ENCODE measurements at places on chromosomes 13 and 19. TPM values are rescaled to one million over a fixed set of nuclear protein-coding genes. Genes with fewer than 3 reads are reported as not detected.

The ANKRD24 gene
- polyA plus RNA-seq: 1.6 TPM

The DMKN gene
- 43.7 TPM for polyA plus RNA-seq

The IGLON5 gene
- polyA plus RNA-seq: 0.13 TPM

The ZNF439 gene
- 6.3 TPM for polyA plus RNA-seq

The VAV1 gene
- 9.9 TPM for polyA plus RNA-seq

The MUC16 gene
- not detected for polyA plus RNA-seq

The FUT1 gene
- polyA plus RNA-seq: not detected

The KLK4 gene
- not detected for polyA plus RNA-seq

The IRGC gene
- polyA plus RNA-seq: not detected

The CYP2S1 gene
- polyA plus RNA-seq: not detected

The SKA3 gene
- polyA plus RNA-seq: not detected

The OSCAR gene
- polyA plus RNA-seq: 2.8 TPM

The PDE4C gene
- polyA plus RNA-seq: 0.25 TPM

The MAST1 gene
- not detected for polyA plus RNA-seq

The CYP2A6 gene
- not detected for polyA plus RNA-seq

The ZNF761 gene
- 8.0 TPM for polyA plus RNA-seq

The CCDC169 gene
- not detected for polyA plus RNA-seq

The MEIS3 gene
- 3.9 TPM for polyA plus RNA-seq

The GARIN5A gene
- not detected for polyA plus RNA-seq

The ZNF763 gene
- 3.1 TPM for polyA plus RNA-seq

The ZNF792 gene
- polyA plus RNA-seq: 1.0 TPM

The ADGRE2 gene
- 1.1 TPM for polyA plus RNA-seq

The ZNF627 gene
- 2.5 TPM for polyA plus RNA-seq

The ZNF524 gene
- 38.8 TPM for polyA plus RNA-seq

The OR7A5 gene
- polyA plus RNA-seq: not detected

The ARGLU1 gene
- 178 TPM for polyA plus RNA-seq

The ZNF560 gene
- not detected for polyA plus RNA-seq

The IGFL2 gene
- not detected for polyA plus RNA-seq

The CEACAM8 gene
- polyA plus RNA-seq: not detected

The VSTM1 gene
- polyA plus RNA-seq: not detected

The NOVA2 gene
- polyA plus RNA-seq: not detected

The ZNF296 gene
- 1.1 TPM for polyA plus RNA-seq

The KCNN1 gene
- not detected for polyA plus RNA-seq

The ERICH6B gene
- not detected for polyA plus RNA-seq

The CNOT3 gene
- polyA plus RNA-seq: 10.4 TPM

The SOX1 gene
- polyA plus RNA-seq: not detected
